NCI-H1092 (cell line): ENCODE measurements at places on chromosomes 12 and 14.

DNA sequence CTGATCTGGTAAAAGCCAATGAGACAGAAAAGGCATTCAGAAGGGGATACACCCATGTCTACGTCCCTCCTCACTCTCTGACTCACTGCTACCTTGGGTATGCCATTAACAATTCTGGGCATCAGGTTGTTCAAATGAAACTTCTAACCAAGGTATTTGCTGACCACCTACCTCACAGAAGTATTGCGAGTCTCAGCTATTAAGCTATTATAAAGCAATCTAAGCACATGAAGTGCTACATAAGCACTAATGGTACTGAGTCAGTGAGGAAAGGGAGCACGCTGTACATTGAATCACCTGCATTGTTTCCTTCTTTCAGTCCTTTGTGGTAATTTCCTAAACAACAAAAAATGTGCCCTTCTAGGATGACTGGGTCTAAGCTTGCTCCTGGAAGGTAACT is 62.8 kb upstream of the CCDC91 start:
- DNase-seq: no peak

- no peak for DNase-seq
Measured at GRCh38 chr12:13205809-13206559, 9.5 kb downstream of the EMP1 start.

- DNase-seq: no peak
Measured at GRCh38 chr12:8455727-8456360, at the start of gene CLEC6A. Gene CLEC6A (plus strand): TSS chr12:8455962. CDS start chr12:8456112, 150 bp downstream.

DNA sequence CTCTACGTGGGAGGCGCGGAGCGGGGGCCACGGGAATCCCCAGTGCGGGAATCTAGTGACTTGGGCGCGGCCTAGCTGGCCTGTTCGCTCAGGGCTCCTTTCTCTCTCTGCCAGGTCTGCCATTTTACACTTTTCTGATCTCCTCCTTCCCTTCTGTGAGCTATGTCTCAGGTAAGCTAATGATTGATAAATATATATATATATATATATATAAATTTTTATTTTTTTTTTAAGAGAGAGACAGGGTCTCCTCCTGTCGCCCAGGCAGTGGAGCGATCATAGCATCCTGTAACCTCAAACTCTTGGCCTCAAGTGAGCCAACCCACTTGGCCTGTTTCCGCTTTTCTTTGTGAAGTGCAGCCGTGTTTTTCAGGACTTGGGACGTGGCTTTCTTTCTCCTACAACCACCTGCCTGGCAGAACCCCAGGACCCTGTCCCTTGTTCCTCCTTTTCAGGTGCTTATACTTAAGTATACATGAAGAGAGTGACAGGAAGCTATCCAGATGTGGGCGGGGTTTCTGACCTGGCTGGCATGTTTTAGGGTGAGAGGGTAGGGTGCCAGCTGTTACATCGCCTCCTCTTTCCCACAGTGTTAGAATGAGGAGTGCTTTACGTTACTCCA is 547 bp downstream of the ZNF140 start:
- no peak for DNase-seq

DNA sequence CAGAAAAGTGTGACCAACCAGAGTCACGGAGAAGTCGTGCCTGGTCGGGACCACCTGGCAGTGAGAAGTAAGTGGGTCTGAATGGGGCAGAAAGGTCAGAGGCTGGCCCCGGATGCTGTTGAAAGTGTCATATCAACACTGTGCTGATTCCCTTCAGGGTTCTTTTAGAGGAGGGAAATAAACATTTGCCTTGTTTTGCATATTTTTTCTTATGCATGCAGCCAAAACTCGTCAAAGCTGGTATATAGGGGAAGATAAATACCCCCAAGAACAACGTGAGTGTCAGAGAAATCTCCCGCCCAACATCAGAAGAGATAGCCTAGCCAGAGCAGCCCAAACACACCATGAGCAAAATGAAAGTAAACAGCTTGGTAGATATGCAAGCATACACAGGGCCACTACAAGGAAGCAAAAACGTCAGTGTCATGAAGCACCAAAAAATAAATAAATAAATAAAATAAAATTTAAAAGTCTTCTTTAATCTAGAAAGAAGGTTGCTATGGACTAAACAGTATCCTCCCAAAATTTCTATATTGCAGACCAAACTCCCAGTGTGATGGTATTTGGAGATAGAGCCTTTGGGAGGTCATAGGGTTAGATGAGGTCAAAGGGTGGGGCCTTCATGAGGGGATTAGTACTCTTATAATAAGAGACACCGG is 22.1 kb downstream of the EIF5 start:
- DNase-seq: no peak

- DNase-seq: no peak
Measured at GRCh38 chr14:64702493-64703394, 1.5 kb upstream of the PLEKHG3 start.

DNA sequence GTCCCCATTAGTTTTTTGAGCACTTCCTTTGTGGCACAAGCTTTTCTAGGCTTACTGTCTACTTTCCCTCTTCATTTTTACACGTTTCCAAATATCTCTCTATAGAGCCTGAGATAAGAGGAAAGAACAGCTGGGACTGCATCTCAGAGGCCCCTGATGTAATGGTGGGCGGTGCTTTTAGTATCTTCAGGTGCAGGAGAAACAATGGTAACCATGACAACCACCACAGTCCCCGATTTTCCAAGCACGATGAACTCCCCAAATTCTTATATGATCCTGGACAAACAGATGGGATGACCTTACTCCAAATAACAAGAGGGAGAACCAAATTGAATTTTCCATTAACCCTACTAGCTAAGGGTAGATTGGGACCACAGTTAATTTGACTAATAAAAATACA is 103.3 kb downstream of the AEBP2 start:
- no peak for DNase-seq

GRCh38 chr14:102967506-102967795 is 45.0 kb downstream of the AMN start:
- no peak for DNase-seq

DNA sequence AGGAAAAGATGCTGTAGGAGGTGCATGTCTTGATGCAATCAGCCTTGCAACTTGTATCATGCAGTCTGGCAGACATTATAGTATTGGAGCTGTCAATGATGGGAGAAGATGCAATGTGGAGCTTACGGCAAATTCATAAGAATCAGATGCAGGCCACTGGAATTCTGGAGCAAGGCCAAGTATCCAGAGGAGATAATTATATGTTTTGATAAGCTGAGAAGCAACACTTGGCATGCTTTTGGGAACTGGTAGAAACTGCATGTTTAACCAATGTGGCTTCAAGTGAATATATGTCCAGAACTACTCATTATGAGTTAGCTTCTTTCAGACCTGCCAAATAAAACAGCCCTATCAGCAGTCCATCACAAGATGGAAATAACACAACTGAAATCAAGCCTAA is 249.1 kb upstream of the PPFIA2 start:
- DNase-seq: no peak
